ENCODE measurements at places on chromosomes 4 and X.
A peak's percentile ranks its signal among the peaks of the same experiment; 100 is the strongest.

DNA sequence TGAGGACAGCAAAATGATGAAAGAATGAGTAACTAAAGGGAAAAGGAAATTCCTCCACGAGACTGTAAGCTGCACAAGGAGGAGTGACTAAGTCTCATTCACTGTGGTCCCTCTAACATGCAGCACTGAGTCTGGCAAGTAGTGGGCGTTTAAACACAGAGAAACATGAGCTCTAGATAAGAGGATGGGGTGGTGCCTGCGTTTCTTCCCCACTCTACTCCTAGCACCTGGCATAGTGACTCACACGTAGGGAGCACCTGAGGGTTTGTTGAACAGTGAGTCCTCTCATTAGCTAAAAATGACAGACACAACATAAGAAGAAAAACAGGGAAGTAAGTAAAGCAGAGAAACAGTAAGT is 105.8 kb upstream of the CBR4 start:
- peak; percentile 57 for DNase-seq

- DNase-seq, result no peak
Observed at GRCh38 chr4:3336382-3337356, 43.8 kb downstream of the RGS12 start.

DNA sequence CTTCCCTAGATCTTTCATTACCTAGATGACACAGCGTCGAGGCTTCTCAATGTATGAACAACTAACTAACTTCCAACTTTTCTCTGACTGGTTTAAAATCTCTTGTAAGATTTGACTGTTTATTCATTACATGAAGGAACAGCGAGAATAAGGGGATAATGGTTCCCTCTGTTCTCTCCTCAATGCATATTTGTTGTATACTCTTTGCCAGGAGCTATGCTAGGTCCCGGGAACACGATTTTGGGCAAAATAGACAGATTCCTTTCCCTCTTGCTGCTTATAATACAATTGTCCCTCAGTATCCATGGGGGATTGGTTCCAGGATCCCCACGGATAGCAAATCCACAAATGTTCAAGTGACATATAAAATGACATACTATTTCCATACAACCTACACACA is 1020.0 kb downstream of the DMD start:
- DNase-seq, result no peak

- DNase-seq, result no peak
Observed at GRCh38 chr4:108113229-108113628, 55.5 kb downstream of the LEF1 start.

DNA sequence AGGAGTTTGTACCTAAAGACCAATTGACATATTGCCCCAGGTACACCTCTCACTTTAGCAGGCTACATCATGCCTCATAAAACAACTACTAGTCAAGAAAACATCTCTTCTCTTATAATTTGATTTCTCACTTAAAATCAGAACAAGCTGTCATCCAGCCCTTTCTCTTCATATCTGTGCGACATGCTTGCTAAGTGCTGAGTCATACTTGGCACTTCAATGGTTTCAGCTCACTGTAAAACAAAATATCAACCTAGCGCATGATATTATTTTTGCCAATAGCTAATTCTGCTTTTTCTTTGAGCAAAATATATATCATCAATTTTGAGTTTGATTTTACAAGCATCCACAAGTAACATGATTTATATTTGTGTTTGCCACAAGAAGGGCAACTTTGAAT is 27.9 kb upstream of the FUNDC1 start:
- no peak for DNase-seq
